ENCODE measurements at places on chromosomes 16 and 17. TPM values are rescaled to one million over a fixed set of nuclear protein-coding genes. Genes with fewer than 3 reads are reported as not detected.

GNGT2 gene
- 45.3 TPM for total RNA-seq

MARCHF10 gene
- not detected for total RNA-seq

MT1E gene
- 54.1 TPM for total RNA-seq

SCIMP gene
- not detected for total RNA-seq

GFAP gene
- not detected for total RNA-seq

SLC5A10 gene
- not detected for total RNA-seq

SCN4A gene
- 0.02 TPM for total RNA-seq

ACSF2 gene
- total RNA-seq, result 34.6 TPM

NHERF2 gene
- total RNA-seq, result 2.2 TPM

POLR2C gene
- 61.7 TPM for total RNA-seq

SLC38A8 gene
- not detected for total RNA-seq

FSCN2 gene
- total RNA-seq, result 0.41 TPM

TBC1D3E gene
- not detected for total RNA-seq

KRTAP4-5 gene
- not detected for total RNA-seq

CIITA gene
- 103 TPM for total RNA-seq

RAMP2 gene
- total RNA-seq, result not detected

C17orf107 gene
- total RNA-seq, result 1.2 TPM

OR1A1 gene
- not detected for total RNA-seq

SLC35G6 gene
- not detected for total RNA-seq

VKORC1 gene
- 68.9 TPM for total RNA-seq

ARHGAP44 gene
- not detected for total RNA-seq

TP53TG3C gene
- total RNA-seq, result not detected

NOG gene
- not detected for total RNA-seq

ALOX15B gene
- not detected for total RNA-seq

Data from activated CD8-positive, alpha-beta memory T cell treated with anti-CD3 and anti-CD28 coated beads, Interleukin-2, amount 10 ng/mL, durations not matched to agents 7 days and 5 days (primary cell).